Body of pancreas (tissue), 4 donors: ENCODE measurements at places on chromosomes 3 and 15. TPM values are rescaled to one million over a fixed set of nuclear protein-coding genes. Genes with fewer than 3 reads are reported as not detected.

LRRIQ4 gene
- not detected for total RNA-seq

WHAMM gene
- 6.0 TPM for total RNA-seq

GOLGA8T gene
- 0.26 TPM for total RNA-seq

OR5K2 gene
- not detected for total RNA-seq

GOLGA6L10 gene
- total RNA-seq = 10.2 TPM

SLC2A2 gene
- total RNA-seq = 8.2 TPM

IL17RD gene
- total RNA-seq = 1.3 TPM

CCR5 gene
- not detected for total RNA-seq

PIF1 gene
- total RNA-seq = not detected

MAP1A gene
- total RNA-seq = 3.1 TPM

CHL1 gene
- 10.6 TPM for total RNA-seq

ZIC1 gene
- not detected for total RNA-seq

GAP43 gene
- not detected for total RNA-seq

DNASE1L3 gene
- not detected for total RNA-seq

KLHL25 gene
- total RNA-seq = 1.3 TPM

IRAK2 gene
- 3.9 TPM for total RNA-seq

CHD2 gene
- total RNA-seq = 70.0 TPM

EFCAB12 gene
- 1.3 TPM for total RNA-seq

LRRC49 gene
- total RNA-seq = 3.0 TPM

EDEM1 gene
- total RNA-seq = 23.9 TPM

SLC9C1 gene
- total RNA-seq = not detected

HEMK1 gene
- 6.7 TPM for total RNA-seq

LRIG1 gene
- 111 TPM for total RNA-seq

ZNF502 gene
- 2.3 TPM for total RNA-seq

IFT57 gene
- total RNA-seq = 51.1 TPM

CYP1A2 gene
- not detected for total RNA-seq

SLC25A20 gene
- 31.4 TPM for total RNA-seq

TUBGCP5 gene
- 12.7 TPM for total RNA-seq

IL20RB gene
- 0.52 TPM for total RNA-seq

ITIH1 gene
- total RNA-seq = not detected

GOLGA6A gene
- not detected for total RNA-seq

WDR76 gene
- 6.9 TPM for total RNA-seq

CCDC191 gene
- 11.9 TPM for total RNA-seq

ADAMTS17 gene
- total RNA-seq = 24.6 TPM

LDHAL6B gene
- not detected for total RNA-seq

SEMA6D gene
- total RNA-seq = 13.5 TPM

GRM7 gene
- 1.3 TPM for total RNA-seq

PLIN1 gene
- total RNA-seq = 13.0 TPM

GRK7 gene
- total RNA-seq = not detected

TCTA gene
- total RNA-seq = 14.0 TPM

LTF gene
- total RNA-seq = 8.9 TPM

WNT7A gene
- under 0.01 TPM for total RNA-seq

KLHL40 gene
- not detected for total RNA-seq

FANCI gene
- total RNA-seq = 1.0 TPM

TMC3 gene
- not detected for total RNA-seq

KNG1 gene
- not detected for total RNA-seq

RFTN1 gene
- 6.5 TPM for total RNA-seq

DUOXA2 gene
- not detected for total RNA-seq

ATP8B4 gene
- total RNA-seq = 6.6 TPM

LRRC31 gene
- 0.78 TPM for total RNA-seq

GOLGA6B gene
- total RNA-seq = not detected

CACNA2D2 gene
- 1.3 TPM for total RNA-seq

UNC13C gene
- total RNA-seq = not detected

LMOD3 gene
- 0.33 TPM for total RNA-seq

DOCK3 gene
- not detected for total RNA-seq

IMP3 gene
- 66.6 TPM for total RNA-seq

BFSP2 gene
- not detected for total RNA-seq

TMEM45A gene
- 24.1 TPM for total RNA-seq

TTC23 gene
- 26.4 TPM for total RNA-seq
